ENCODE measurements at places on chromosomes 2 and 18. TPM values are rescaled to one million over a fixed set of nuclear protein-coding genes. Genes with fewer than 3 reads are reported as not detected.

Gene RUFY4
- 0.14 TPM for total RNA-seq

Gene ACVR1C
- total RNA-seq: 3.7 TPM

Gene FN1
- total RNA-seq: 75.8 TPM

Gene ITGB6
- total RNA-seq: not detected

Gene DLGAP1
- total RNA-seq: 10.2 TPM

Gene XDH
- not detected for total RNA-seq

Gene COLEC11
- total RNA-seq: 28.6 TPM

Gene CHRNA1
- total RNA-seq: not detected

Gene RNPEPL1
- 13.5 TPM for total RNA-seq

Gene PCARE
- not detected for total RNA-seq

Gene AFF3
- 3.8 TPM for total RNA-seq

Gene GRHL1
- total RNA-seq: 0.57 TPM

Gene CD8B2
- not detected for total RNA-seq

Gene RAMP1
- 2.4 TPM for total RNA-seq

Gene NT5DC4
- not detected for total RNA-seq

Gene HOXD8
- 15.3 TPM for total RNA-seq

Gene CCDC74B
- total RNA-seq: 14.6 TPM

Gene ADD2
- total RNA-seq: 0.79 TPM

Gene NXPH2
- not detected for total RNA-seq

Gene SPATA3
- not detected for total RNA-seq

Gene LAMA3
- total RNA-seq: 2.8 TPM

Gene C2orf78
- not detected for total RNA-seq

Gene TGFA
- total RNA-seq: 1.9 TPM

Gene PLEKHH2
- total RNA-seq: 5.1 TPM

Gene CYP27C1
- total RNA-seq: not detected

Gene CPO
- not detected for total RNA-seq

Gene NMS
- total RNA-seq: not detected

Gene TAF4B
- 9.7 TPM for total RNA-seq

Gene IMP4
- 76.7 TPM for total RNA-seq

Gene NT5C1B
- not detected for total RNA-seq

Gene TUBA3D
- not detected for total RNA-seq

Gene SOX11
- total RNA-seq: not detected

Gene REG1B
- total RNA-seq: not detected

Gene CYP26B1
- total RNA-seq: 7.8 TPM

Gene CROCC2
- not detected for total RNA-seq

Gene ANKAR
- 12.6 TPM for total RNA-seq

Gene TRABD2A
- 0.28 TPM for total RNA-seq

Gene ANKRD62
- total RNA-seq: not detected

Data from adrenal gland (tissue), 19 donors.